ENCODE measurements at places on chromosomes 4 and X. TPM values are rescaled to one million over a fixed set of nuclear protein-coding genes. Genes with fewer than 3 reads are reported as not detected.
A peak's percentile ranks its signal among the peaks of the same experiment; 100 is the strongest.

DGKK gene
- 0.05 TPM for total RNA-seq

ASMTL gene
- total RNA-seq: 7.2 TPM

EFHC2 gene
- total RNA-seq: 3.9 TPM

GRCh38 chr4:4689694-4690440, 148.0 kb upstream of the STX18 start:
- DNase-seq: no peak

DNA sequence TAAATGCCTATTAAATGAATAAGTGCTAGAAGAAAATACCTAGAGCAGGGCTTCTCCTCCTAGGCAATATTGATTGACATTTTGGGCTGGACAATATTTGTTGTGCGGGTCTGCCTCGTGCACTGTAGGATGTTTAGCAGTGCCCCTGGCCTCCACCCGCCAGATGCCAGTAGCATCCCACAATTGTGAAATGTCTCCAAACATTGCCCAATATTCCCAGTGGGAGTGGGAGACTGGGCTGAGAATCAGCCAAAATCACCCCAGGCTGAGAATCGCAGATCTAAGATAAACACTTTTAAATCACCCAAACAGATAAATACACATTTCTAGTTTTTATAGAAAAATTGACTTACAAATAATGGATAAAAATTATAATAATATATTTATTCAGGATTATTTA, 916.2 kb upstream of the LCORL start:
- no peak for DNase-seq

GRCh38 chr4:153594210-153594609, 89.9 kb upstream of the TLR2 start:
- peak; percentile 84 for DNase-seq

TMEM144 gene
- total RNA-seq: 3.3 TPM

All from M059J (cell line).